ENCODE measurements at places on chromosomes 5 and 9.

DNA sequence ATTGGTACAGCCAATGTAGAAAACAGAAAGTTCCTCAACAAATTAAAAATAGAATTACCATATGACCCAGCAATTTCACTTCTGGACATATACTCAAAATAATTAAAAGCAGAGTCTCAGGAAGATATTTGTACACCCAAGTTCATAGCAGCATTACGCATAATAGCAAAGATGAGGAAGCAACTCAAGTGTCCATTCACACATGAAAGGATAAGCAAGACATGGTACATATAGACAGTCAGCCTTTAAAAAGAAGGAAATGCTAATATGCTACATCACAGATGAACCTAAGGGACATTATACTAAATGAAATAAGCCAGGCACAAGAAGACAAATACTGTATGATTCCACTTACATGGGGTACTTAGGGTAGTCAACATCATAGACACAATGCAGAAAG lies 76.7 kb downstream of the ANXA2R start:
- no peak for DNase-seq

DNA sequence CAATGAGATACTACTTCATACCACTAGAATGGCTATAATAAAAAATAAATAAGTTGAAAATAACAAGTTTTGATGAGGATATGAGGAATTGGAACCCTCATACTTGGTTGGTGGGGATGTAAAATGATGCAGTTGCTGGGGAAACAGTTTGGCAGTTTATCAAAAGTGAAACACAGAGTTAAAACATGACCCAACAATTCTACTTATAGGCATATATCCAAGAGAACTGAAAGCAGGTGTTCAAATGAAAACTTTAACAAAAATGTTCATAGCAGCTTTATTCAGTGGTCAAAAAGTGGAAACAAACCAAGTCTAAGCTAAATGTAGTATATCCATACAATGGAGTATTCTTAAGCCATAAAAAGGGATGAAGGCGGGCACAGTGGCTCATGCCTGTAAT lies 13.1 kb upstream of the LHFPL2 start:
- no peak for DNase-seq

DNA sequence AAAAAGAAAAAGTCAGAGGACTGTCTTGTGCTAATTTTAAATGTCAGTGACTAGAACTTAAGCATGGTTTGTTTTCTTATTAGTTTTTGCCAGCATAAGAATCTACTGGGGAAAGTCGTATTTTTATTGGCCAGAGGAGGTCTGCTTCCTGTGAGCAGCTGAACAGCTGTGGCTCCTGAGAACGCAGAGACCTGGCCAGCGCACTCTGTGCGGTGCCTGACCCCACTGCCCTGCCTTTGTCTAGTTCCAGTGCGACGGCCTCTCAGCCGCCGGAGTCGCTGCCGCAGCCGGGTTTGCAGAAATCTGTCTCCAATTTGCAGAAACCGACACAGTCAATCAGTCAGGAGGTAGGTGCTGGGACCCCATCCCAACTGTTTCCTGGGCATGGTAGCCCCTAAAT lies 42.5 kb downstream of the PRRC2B start:
- DNase-seq: no peak

DNA sequence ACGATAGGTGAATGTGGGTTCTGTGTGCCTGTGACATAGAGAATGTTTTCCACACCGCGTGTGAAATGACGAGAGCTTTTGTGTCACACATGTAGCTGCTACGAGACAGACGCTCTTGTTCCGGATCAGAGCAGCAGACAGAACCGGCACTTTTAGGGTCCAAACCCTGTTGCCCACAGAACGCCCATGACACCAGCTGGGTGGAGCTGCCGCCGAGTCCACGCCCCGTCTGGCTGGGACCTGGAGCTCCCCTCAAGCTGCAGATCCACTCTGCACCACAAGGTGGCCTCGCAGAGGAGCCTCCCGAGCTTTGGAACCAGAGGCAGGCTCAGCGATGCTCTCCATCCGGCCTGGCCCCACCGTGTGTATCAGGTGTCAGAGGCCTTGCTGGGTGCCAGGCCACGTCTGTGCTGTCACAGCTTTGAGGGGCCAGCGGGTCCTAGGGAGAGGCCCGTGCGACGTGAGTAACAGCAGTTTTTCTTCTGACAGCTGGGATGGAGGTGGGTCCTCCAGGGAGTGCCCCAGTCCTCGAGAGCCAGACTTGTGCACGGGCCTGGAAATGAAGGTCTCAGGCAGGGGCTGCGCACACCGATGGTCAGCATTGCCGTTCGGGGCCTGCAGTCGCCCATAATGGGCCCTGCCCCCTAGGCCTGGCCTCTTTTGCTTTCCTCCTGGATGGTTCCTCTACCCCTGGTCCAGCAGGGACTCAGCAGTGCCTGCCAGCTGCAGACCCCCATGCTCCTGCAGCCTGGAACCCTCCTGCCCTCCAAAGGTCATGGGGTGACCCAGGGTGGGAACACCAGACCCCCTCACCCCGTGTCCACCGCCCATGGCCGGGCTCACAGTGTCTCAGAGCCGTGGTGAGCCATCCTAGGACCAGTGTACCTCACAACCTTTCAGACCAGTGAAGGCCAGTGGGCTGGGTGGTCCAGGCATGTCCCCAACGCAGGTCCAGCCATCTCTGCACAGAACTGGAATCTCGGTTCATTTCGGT lies 2.5 kb upstream of the LRRC14B start:
- peak; percentile 86 for DNase-seq

DNA sequence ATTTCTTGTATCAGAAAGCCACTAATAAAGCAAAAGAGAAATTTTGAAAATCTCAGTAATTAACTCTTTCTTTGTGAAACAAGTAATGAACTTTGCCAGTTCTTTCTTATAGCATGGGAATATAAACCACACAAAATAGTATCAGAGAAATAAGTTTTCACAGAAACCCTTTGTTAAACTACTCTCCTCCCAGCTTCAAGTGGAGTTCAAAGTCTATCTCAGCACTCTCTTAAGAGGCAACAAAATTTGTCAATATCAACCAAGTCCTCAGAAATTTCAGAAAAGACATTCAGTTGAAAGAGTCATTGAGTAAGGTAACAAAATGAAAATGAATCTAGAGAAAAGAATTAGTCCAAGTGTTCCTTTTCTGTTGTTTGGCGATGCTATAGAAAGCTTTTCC lies 89.3 kb downstream of the NTRK2 start:
- no peak for DNase-seq

GRCh38 chr5:145996135-145996534 lies 59.8 kb downstream of the SH3RF2 start:
- no peak for DNase-seq

DNA sequence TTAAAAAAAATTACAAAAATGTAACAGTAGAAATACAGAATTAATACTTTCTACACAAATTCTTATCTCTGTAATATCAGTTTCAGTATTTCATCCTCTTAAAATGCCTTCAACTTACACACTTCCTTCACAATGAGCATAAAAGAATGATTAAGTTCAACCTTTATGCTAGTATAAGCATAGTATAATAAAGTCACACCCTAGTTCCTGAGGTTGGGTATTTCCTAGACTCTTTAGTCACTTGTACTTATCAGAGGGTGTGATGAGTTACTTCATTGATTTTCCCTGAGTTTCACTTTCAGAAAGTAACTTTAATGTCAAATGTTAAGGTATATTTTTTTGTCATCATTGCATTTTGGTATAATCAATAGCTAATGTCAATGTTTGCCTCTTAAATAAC lies 302.4 kb downstream of the PDE4D start:
- no peak for DNase-seq

DNA sequence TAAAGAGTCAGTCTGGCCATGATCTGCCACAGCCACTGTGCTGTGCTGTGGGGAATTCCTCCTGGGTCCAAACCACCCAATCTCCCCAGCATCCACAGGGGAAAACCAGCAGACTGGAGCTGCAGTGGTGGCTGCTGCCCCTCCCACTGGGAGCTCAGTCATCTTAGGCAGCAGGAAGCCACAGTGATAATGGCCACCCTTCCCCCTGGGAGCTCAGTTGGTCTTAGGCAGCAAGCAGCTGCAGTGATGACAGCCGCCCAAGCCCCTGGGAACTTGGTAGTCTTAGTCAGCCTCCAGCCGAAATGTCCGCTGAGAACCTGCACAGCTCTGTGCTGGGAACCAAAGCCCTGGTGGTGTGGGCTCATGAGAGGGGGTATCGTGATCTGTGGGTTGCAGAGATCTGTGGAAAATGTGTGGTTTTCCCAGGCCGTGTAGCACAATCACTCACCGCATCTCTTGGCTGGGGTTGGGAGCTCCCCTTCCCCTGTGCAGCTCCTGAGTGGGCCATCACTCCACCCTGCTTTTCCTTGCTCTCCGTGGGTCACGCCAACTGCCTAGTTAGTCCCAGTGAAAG lies 38.4 kb upstream of the SMIM15 start:
- no peak for DNase-seq

- DNase-seq: no peak
Observed at GRCh38 chr9:25724424-25724823, 46.2 kb upstream of the TUSC1 start.

Measured in DMS153 (cell line).